Urinary bladder (tissue), 4 donors: ENCODE measurements at places on chromosomes 1 and 21.

DNA sequence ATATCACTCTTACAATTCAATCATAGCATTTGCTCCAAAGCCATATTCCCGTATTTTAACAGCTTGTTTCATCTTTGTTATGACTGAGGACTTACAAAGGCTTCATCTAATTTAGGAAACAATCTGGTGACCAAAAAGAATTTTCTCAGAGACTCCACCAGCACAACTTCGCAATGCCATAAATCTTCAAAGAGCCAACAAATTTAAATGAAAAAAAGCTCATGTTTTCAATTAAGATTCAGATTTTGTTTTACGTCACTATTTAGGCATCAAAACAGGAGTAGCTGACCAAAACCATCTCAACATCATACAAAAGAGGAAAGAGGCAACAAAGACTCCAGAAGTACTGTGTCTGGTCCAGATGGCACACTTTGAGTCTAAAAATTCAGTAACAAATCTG, 373.3 kb downstream of the TTLL7 start:
- no peak for DNase-seq

DNA sequence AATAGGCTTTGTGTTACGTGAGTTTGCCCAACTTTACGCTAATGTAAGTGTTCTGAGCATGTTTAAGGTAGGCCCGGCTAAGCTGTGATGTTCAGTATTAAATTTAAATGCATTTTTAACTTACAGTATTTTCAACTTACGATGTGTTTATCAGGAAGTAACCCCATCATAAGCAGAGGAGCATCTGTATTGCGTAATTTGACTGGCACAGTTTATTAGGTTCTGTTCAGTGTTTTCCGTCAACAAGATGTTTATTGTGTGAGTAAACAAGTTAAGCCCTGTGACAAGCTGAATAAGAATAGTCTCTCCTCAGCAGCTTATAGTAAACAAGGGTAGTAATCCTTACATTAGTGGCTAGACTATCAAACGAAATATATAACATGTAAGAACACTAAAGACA, 27.2 kb upstream of the SHISA4 start:
- no peak for DNase-seq

- no peak for DNase-seq
Measured at GRCh38 chr21:45592626-45593134, 50.4 kb upstream of the SLC19A1 start.

- no peak for DNase-seq
Measured at GRCh38 chr1:84957966-84958365, 38.9 kb downstream of the MCOLN2 start.

DNA sequence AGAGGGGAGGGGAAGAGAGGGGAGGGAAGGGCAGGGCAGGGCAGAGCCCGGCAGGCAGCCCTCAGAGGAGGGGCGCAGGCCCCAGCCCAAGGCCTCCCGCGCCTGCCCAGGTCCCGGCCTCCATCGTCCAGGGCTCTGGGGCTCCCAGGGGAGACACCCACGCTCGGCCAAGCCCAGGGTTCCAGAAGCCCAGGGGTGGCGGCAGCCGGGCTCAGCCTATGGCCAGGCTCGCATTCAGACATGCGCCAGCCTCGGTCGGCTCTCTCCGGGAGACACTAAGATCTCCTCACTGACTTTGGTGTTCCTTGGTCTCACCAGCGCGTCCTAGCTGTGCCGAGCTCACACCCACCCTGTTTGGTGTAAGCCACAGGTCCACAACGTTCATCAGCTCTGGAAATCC, 7.1 kb upstream of the ANKRD65 start:
- DNase-seq, result no peak

GRCh38 chr1:198174297-198174696, 17.5 kb downstream of the NEK7 start:
- no peak for DNase-seq

DNA sequence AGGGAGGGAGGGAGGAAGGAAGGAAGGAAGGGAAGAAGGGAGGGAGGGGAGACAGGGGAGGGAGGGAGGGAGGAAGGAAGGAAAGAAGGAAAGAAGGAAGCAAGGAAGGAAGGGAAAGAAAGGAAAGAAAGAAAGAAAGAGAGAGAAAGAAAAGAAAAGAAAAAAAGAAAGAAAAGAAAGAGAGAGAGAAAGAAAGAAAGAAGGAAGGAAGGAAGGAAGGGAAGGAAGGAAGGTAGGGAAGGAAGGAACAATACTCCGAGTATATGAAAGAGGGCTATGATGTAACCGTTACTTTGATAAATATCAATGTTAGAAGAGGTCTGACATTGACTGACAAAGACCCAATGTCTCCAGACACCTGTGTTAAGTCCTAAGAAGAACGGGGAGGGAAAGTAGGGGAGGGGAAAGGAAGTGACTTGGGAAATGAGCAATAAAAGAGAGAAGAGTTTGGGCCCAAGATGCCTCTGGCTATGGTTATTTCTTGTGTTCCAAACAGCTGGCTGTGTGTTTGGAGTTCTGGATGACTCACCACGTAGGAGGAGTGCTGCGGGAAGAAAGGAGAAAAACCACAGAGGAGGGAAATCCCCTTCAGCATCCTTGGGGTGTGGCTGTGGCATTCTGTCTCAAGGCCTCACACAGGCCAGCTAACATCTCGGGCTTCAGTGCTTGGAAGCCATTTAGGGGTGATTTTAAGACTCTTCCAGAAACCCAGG, 37.0 kb upstream of the RXRG start:
- DNase-seq, result no peak

DNA sequence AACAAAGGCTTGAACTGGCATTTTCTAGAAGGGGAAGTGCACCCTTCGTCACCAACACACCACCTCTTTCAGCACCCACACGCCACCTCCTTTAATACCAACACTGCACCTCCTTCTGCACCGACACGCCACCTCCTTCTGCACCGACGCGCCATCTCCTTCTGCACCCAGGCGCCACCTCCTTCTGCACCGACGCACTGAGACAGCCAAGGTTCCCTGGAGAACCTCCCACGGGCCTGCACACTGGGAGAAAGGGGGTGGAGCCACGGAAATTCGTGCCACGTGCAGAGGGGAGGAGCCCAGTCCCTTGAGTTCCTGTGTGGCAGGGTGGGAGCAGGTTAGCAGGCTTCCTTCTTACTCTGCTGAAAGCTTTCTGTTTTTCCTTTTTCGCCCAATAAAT, 327.9 kb upstream of the C1orf174 start:
- DNase-seq, result no peak

DNA sequence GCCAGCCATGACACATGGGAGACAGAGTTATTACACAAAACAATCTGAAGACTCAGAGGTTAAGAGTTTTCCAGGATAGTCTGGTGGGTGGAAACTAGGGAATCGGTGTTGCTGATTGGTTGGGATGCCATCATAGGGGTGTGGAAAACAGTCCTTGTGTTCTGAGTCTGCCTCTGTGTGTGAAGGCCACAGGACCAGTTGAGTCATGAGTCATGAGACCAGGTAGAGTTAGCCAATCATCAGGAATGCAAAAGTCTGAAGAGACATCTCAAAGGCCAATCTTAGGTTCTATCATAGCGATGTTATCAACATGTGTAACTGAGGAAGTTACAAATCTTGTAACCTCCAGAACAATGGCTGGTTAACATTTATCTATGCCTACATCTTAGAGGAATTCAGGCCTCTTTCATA, 49.7 kb upstream of the NEK7 start:
- no peak for DNase-seq

- no peak for DNase-seq
Measured at GRCh38 chr1:214228976-214229375, 52.0 kb upstream of the SMYD2 start.

GRCh38 chr1:172163498-172164215, 256.8 kb upstream of the C1orf105 start:
- no peak for DNase-seq

DNA sequence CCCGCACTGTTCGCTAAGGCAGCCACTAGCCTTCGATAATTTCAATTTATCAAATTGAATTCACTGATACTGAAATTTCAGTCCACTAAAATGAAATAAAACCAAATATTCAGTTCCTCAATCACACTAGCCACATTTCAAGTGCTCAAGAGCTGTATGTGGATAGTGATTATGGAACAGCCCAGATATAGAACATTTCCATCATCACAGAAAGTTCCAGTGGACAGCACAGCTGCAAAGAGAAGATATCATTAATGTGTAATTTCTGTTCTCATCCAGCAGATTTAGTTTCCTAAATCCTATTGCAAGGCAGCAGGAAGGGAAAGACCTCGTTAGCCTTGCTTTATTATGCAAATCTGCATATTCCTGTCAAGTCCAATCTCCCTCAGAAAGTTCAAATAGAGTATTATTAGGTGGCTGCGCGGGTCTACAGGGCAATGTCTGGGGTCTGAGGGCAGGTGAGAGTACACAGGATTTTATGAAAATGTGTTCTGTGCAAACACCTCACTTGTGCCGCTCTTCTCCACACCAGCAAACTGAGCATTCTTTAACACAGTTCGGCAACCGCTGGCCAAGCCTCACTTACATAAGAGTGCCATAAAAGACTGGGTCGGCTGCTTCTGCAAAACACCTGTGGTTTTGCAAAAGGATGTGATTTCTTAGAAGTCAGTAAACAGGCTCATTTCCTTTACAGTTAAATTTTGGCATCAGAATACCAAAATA, 22.4 kb downstream of the CAPZB start:
- no peak for DNase-seq

GRCh38 chr1:91707114-91707889, 178.6 kb downstream of the TGFBR3 start:
- DNase-seq, result no peak

- no peak for DNase-seq
Measured at GRCh38 chr1:61085206-61085982, 3.0 kb downstream of the NFIA start.

DNA sequence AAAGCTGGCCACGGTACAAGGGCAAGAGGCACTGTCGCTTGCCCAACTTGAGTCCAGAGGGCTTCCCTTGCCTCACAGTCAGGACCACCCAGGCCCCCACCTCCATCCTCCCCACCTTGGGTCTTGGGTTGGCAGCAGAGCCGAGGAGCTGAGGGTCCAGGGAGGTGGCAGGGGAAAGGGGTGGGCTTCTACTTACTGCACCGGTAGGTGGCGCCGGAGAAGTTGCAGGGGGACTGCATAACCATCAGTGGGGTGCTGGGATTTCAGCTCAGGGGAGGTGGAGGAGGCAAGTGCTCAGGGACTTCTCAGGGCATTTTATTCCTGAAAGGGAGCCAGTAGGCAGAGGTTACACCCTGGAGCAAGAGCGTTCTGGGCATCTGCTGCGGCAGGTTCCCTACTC, 44.0 kb downstream of the TRIM62 start:
- DNase-seq, result no peak
